ENCODE measurements at places on chromosomes 6 and 20.

DNA sequence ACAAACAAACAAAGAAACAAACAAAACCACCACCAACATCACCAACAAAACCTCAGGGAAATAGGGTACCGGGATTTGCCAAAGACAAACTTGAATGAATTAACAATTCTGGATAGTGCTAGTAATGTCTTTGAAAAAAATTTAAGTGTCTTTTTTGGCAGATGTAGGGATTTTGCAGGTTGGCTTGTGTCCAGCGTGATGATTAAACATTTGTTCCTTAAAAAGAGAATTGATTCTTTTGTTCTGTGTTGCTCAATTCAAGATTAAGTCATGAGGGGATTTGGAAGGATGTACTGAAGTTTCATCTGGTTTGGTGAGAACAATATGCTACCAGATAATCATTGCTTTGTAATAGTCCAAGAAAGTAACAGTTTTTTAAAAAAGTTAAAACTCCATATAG, 125.1 kb upstream of the HS3ST5 start:
- DNase-seq, result no peak

DNA sequence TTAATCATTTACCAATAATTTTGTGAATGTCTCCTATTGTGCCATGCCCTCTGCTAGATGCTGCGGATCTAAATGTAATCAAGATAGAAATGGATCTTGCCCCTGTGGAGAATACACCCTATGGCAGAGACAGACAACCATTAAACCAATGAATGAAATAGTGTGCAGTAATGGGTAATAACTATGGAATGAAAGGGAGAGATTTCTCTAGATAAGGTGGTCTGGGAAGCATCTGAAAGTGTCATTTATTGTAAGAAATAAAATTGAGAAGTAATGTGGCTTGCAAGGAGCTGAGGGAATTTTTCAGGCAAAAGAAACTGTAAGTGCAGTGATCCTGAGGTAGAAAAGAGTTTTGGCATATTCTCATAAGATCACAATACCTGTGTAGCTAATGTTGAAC, 430.0 kb downstream of the LMBRD1 start:
- DNase-seq, result no peak

DNA sequence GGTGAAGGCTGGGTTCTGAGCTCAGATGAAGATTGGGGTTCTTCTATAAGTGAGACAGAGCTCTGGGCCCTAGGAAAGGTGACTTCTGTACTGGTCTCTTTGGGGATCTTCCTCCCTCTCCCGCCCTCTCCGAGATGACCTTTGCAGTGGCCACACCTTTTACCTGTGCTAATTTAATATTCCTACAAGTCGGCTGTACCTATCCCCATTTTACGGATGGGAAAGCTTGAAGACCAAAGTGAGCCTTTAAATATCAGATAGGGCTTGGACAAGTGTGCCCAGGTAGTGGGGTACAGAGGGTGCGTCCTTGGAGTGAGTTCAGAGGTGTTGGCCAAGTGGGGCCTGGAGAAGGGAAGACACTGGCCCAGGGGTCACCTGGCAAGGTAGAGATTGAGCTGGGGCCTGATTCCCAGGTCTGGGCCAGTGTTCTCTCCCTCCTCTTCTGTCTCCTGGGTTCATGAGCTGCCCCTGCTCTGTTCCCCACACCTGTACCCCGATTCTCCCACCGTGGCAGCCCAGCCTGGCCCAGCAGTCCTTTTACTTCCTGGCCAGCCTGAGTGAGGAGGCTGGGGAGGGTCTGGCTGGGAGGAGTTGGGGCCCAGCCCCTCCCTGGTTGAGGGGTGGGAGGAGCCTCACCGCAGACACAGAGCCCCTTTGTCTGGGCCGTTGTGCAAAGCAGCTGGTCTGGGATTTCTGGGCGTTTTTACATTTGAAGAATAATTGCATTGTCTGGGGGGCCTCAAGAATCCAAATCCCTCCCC, 152.1 kb upstream of the RNF24 start:
- DNase-seq, result no peak

GRCh38 chr6:129191235-129191634, 308.3 kb downstream of the LAMA2 start:
- no peak for DNase-seq

GRCh38 chr6:151576633-151577032, 82.8 kb downstream of the CCDC170 start:
- no peak for DNase-seq

GRCh38 chr6:24004062-24004461, 122.0 kb upstream of the NRSN1 start:
- DNase-seq, result no peak

- DNase-seq, result no peak
Measured at GRCh38 chr6:70166088-70166958, 136.6 kb downstream of the COL9A1 start.

GRCh38 chr6:54074578-54075195, 36.6 kb upstream of the MLIP start:
- DNase-seq, result no peak

- no peak for DNase-seq
Measured at GRCh38 chr6:48099713-48100587, 11.0 kb downstream of the PTCHD4 start.

DNA sequence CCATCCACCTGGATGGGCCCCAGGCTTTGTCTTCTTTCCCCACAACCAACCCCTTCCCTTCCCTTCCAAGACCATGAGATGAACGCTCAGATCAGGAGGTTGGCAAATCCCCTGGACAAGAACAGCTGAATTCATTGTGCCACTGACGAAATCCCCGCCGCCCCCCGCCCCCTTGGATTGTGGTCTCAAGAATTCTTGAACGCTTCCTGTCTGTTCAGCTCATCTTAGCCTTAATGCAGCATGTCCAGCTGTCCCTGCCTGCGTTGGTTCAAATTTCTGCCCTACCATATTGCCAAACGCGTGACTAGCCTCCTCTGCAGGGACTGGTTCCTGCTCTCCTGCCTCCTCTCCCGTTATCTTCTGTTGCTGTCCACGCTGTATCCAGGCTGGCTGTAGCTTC, 133.2 kb downstream of the CDH4 start:
- no peak for DNase-seq

DNA sequence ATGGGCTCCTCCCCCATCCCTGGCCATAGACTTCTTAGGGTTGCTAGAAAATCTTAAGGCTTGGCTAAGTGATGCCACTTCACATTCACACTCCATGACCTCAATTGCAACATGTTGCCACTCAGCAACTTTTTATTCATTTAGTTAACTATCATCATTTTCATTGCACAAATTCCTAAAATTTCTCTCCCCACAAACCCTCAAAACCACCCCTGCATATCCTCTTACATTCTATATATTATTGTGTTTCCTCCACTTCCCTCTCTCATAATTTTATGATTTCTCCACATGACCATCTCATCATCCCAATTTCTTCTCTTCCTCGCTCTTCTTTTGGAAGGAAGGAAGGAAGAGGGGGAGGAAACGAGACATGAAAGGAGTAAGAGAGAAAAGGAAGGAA, 436.0 kb downstream of the HACE1 start:
- DNase-seq, result no peak

- DNase-seq, result no peak
Measured at GRCh38 chr6:88914895-88915598, 48.4 kb downstream of the RNGTT start.

GRCh38 chr20:37202267-37202943, 23.1 kb upstream of the MROH8 start:
- DNase-seq, result no peak

GRCh38 chr6:152206072-152206818, 398.8 kb downstream of the ESR1 start:
- no peak for DNase-seq

DNA sequence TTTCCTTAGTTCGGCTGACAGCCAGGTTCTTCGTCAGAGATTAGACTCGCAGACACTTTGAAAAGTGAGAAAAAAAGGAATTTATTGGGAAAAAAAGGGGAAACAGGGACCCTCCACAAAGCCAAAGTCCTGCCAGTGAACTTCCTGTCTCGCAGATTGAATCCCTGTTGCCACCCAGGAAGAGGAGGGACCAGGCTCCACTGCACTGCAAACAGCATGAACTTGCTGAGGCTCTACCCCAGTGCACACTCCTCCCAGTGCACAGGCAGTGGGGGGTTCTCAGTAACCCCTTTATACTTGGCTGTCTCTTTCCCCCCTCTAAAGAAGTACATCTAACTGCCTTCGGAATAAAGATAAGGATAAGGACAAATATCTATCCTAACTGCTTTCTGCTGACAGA, 959.0 kb downstream of the GRIK2 start:
- DNase-seq, result no peak

- no peak for DNase-seq
Measured at GRCh38 chr6:156731396-156731795, 45.8 kb upstream of the ARID1B start.

DNA sequence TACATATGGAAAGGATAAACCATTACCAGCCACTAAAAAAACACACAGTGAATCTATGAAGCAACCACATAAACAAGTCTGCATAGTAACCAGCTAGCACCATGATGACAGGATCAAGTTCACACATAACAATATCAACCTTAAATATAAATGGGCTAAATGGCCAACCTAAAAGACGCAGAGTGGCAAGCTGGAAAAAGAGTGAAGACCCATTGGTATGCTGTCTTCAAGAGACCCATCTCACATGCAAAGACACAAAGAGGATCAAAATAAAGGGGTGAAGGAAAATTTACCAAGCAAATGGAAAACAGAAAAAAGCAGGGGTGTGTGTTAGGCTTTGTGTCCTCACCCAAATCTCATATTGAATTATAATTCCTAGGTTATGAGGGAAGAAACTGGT, 909.2 kb downstream of the EPHA7 start:
- no peak for DNase-seq

- DNase-seq, result no peak
Measured at GRCh38 chr20:13777171-13777601, 7.5 kb downstream of the ESF1 start.

- no peak for DNase-seq
Measured at GRCh38 chr6:87277123-87277522, 45.3 kb upstream of the SMIM8 start.

- DNase-seq, result no peak
Measured at GRCh38 chr6:88141561-88142296, 24.4 kb downstream of the CNR1 start.

- no peak for DNase-seq
Measured at GRCh38 chr6:111759331-111759835, 113.9 kb downstream of the FYN start.

DNA sequence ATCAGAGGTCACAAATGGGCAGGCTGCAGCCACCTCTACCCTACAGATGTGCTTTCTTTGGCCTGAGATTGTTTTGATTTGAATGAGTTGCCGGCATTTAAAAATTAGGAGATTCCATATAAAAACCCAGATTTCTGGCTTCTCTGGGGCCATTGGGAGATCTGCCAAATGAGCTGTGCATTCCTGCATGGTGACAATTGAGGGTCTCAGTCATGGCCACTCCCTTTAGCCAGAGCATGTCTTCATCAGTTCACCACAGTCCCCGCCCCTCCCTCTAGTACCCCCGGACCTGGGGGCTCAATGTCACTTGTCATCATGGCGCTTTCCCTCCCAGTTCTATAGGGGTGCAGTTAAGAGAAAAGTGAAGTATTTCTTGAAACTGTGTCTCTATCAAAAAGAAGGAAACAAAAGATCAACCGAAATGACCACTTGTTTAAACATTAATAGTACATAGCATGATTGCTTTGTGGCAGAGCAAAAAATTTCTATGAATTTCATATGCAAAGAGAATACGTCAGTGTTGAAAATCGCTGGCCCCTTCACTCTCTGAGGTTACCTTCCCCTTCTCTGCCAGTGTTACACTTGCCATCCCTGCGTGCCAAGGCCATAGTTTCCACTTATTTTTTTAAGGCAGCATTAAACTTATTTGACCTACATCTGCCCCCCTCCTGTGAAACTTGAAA, 21.1 kb downstream of the EYA2 start:
- no peak for DNase-seq

DNA sequence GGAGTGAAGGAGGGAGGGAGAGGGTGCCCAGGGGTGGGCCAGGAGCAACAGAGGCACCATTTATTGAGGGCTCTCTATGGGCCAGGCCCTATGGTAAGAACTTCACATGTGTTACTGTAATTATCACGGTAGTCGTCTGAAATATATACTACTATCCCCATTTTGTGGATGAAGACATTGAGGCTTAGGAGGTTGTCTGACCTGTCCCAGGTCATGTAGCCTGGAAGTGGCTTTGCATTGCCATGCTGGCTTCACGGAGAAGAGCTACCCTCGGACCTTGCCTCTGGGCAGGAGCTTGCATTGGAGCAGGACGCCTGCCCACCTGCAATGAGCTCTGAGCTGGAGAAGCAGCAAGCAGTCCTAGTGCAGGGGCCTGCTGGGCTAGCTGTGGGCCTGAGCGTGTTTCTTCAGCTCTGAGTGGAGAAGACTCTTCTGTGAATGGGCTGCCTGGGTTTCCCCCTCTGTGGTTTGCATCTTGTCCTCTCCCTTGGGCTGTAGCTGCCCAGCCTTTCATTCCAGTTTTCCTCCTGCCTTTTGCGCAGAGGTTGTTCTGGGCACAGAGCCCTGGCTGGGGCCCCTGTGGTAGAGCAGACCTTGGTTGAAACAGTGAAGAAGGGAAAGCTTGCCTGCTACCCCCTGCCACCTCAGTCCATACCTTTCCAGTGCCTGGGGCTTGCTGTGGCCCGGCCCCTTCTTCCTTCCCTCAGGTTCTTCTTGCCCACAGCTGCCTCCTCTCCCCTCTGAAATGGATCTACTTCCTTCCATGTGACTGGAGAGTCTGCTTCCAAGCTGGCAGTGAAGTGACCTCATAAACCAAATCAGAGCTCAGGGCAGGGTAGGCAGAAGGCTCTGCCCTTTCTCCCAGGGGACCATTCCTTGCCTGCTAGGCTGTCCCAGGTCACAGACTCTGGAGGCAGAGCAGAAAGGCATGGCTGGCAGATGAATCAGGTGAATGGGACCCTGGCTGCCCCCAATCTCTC, 24.1 kb upstream of the SRF start:
- no peak for DNase-seq

Measured in stimulated activated CD8-positive, alpha-beta memory T cell treated with anti-CD3 and anti-CD28 coated beads, Interleukin-15, amount 100 ng/mL, for 24 hours (primary cell).